SK-MEL-5 (cell line): ENCODE measurements at places on chromosomes 11 and 22. TPM values are rescaled to one million over a fixed set of nuclear protein-coding genes. Genes with fewer than 3 reads are reported as not detected.

C11orf87 gene
- total RNA-seq, result not detected in 2 replicates

- no peak for DNase-seq
These were observed 104.2 kb downstream of the NAV2 start for GRCh38 chr11:19816817-19817216.

DNA sequence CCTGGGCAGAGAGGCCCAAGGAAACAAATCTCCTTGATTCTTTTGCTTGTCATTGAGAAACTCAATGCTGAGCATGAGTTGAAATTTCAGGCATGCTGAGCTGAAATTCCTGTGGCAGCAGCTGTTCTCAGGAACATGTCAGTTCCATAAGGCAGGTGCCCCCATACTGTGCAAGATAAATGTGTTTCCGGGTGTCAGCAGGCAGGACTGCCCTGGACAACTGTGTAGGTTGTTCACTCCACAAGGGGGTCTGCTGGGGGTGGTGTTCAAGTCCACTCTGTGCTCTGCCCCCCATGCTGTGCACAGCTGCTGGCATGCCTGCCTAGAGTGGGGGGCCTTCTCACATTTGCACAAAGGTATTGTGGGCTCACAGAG lies 133.7 kb downstream of the CTTN start:
- DNase-seq, result no peak

- peak; percentile 48 for DNase-seq
These were observed 7.3 kb downstream of the C11orf97 start for GRCh38 chr11:94519478-94520084.

DNA sequence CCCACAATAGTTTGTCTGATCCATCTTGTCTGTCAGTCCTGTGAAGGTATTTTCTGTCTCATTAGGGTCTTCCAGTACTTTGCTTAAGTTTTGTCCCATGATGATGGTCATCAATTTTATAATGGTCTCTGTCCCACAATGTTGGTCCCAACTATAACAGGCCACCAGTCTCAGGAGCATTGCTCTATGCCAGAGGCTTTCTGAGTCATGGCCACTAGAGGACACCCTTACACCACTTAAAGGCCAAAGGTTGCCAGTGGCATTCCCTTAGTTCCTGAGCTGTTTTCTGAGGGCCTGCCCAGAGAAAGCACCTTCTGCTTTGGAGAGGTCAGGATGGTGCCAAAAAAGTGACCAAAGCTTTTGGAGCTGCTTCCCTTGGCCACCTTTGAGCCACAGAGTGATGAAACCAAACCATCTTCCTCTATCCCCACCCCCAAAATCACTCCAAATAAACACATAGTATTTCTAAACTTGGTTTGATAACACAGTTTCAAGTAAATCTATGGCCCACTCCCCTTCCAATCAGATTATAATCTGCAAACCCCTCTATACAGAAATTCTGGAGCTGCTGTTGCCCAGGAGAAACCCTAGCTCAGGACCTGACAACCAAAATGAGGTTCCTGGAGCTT lies 19.3 kb downstream of the EIF3F start:
- DNase-seq, result peak; percentile 82

DNA sequence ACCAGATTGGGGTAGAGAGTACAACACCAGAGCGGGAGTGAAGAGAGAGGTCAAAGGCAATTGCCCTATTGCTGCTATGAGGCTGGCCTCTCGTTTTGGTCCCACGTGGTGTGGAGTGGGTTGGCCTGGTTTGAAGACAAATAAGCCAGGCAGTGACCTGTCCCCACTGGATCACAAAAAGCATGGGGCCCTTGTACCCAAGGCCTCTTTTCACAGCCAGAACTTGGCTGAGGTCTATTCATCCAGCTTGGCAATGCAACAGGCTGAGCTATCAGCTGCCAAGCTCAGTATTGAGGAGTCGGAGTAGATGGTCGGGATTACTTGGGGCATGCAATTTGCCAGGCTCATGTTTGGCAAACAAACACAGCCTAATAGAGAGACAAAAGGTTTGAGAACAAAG lies 19.2 kb upstream of the GALNT18 start:
- DNase-seq, result no peak
